8988T (cell line): ENCODE measurements at places on chromosomes 1 and 21.

GRCh38 chr1:212684076-212684475 lies 15.6 kb downstream of the BATF3 start:
- DNase-seq = no peak

DNA sequence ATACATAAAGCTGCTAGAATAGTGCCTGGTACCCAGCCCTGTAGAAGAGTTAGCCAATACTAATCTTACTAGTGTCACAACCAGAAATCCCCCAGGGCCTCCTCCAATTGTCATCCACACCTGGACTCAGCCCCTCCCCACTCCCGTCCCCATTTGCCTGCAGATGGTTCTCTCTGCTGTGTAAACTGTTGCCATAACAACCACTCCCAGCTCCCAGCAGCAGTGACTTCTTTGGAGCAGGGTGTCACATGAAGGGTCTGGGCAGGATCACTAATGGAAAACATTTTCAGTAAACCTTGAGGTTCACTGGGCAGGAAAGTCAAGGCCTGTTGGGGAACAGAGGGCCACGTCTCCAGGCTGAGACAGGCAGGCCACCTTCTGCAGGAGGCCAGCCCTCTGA lies 126.0 kb upstream of the IPO9 start:
- DNase-seq = no peak

- no peak for DNase-seq
Measured at GRCh38 chr1:199007423-199007822, 368.6 kb downstream of the PTPRC start.

GRCh38 chr1:207850621-207851407 lies 60.1 kb downstream of the CD34 start:
- no peak for DNase-seq

GRCh38 chr1:89312572-89312971 lies 39.9 kb upstream of the GBP5 start:
- no peak for DNase-seq

DNA sequence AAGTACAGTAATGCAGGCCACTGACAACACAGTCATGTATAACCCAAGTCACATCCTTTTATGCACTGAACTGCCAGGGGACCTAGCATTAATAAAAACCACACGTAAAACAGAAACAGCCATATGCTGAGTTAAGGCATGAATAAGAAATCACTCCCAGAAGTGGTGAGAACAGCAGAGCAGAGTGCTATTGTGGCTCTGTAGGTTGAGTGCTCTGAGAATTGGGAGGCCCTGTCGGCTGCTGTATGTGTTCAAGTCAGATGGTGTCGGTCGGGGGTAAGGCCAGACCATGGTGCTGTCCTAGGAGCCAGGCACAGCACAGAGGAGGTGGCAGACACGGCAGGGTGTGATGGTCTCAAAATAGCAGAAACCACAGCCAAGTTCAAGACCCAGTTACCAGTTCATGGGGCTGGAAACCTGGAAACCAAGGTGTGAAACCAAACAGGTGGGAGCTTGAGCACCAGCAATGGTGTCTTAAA lies 126.6 kb upstream of the COA6 start:
- DNase-seq = no peak

DNA sequence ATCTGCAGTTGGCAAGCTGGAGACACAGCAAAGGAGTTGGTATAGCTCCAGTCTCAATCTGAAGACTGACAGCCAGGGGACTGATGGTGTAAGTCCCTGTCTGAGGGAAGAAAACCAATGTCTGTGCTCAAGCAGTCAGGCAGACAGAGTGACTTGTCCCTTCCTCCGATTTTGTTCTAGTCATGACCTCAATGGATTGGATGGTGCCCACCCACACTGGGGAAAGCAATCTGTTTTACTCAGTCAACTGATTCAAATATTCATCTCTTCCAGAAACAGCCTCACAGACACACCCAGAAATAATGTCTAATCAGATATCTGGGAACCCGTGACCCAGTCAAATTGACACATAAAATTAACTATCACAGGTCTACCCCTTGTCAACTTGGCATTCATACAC lies 11.9 kb upstream of the MRPL39 start:
- no peak for DNase-seq

GRCh38 chr21:35682904-35683549 lies 377.3 kb downstream of the SETD4 start:
- DNase-seq = no peak

- no peak for DNase-seq
Measured at GRCh38 chr1:163230827-163231226, 28.1 kb upstream of the RGS5 start.

GRCh38 chr1:202680586-202681352 lies 29.5 kb downstream of the SYT2 start:
- DNase-seq = no peak

GRCh38 chr1:184489908-184490307 lies 103.1 kb downstream of the C1orf21 start:
- DNase-seq = no peak

DNA sequence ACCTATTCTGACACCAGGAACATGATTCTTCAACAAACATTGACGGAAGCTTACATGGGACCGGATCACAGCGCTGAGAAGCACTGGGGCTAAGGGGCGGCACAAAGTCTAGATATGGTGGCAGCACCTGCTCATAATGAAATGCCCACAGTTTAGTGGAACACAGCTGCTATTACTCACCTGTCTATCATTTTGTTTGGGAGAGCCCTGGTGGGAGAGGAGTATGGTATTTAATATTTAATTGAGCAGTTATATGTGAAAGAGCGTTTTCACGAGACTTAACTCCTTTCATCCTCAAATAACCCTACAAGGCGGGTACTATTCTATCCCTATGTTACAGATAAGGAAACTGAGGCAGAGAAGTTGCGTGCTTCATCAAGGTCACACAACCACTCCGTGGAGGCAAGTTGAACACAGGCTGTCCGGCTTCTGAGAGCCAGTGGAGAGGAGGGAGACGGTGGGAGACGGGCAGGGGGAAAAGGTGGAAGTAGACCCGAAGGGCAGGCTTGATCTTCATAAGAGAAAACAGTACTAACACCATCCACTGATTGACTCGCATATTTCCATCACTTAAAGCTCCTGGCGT lies 790 bp upstream of the TSNAX start:
- DNase-seq = no peak

DNA sequence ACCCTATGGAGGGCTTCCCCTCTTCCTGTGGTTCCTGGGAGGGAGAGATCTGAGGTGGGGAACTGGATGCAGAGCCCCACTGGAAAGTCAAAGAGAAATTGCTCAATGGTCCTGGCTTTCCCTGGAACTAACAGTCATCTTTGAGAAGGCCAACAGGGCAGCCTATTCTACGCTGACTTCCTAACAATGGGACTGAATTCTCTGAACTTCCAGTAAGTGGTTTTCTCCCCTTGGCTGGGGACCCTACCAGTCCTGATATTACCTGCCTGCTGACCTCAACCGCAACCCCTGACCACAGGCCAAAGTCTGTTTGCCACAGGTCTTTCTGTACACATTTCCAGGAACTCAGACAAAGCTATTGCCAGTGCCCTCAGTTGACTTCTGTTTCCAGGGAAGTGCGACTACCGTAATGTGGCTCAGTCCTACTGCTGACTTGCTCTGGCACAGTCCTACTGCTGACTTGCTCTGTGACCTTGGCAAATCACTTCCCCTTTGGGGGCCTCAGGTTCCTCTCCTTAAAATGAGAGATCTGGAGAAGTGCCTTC lies 55.3 kb downstream of the C8B start:
- DNase-seq = no peak

GRCh38 chr21:42708107-42708506 lies 54.7 kb downstream of the PDE9A start:
- no peak for DNase-seq

DNA sequence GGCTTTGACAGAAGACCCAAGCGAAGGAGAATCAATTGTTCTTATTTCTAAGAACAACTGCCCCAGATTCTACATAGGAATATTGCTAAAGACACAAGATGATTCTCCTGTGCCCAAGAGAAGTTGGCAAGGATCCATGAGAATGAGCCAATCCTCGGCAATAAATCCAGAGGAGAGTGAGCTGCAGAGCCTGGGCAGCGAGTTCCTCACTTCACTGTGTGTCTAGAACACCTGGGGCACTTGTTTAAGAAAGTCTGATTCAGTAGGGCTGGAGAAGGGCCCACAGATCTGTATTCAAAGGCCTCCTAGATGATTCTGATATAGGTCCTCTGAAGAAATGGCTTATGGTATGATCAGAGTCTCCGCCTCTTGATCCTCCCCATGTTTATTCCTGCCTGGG lies 31.8 kb downstream of the GADD45A start:
- DNase-seq = no peak

- DNase-seq = peak; percentile 11
Measured at GRCh38 chr21:36330904-36331303, 10.9 kb downstream of the MORC3 start.

DNA sequence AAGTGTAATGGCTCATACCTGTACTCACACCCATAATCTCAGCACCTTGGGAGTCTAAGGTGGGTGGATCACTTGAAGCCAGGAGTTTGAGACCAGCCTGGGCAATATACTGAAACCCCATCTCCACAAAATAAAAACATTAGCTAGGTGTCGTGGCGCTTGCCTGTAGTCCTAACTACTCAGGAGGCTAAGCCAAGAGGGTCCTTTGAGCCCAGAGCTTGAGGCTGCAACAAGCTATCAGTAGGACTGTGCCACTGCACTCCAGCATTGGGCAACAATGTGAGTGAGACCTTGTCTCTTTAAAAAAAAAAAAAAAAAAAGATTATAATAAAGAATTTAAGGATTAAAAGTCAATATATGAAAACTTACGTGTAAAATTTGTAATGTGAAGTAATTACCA lies 11.7 kb downstream of the BPNT1 start:
- no peak for DNase-seq

GRCh38 chr1:22380024-22380785 lies 71.4 kb upstream of the ZBTB40 start:
- DNase-seq = no peak

DNA sequence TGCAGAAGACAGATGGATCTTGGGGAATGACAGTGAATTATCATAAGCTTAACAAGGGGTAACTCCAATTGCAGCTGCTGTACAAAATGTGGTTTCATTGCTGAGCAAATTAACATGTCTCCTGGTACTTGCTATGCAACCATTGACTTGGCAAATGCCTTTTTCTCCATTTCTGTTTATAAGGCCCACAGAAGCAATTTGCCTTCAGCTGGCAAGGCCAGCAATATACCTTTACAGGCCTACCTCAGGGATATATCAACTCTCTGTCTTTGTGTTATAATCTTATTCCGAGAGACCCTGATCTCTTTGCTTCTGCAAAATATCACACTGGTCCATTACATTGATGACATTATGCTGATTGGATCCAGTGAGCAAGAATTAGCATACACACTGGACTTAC lies 52.7 kb upstream of the KIAA0040 start:
- no peak for DNase-seq

GRCh38 chr1:29855561-29856160 lies 619.3 kb downstream of the PTPRU start:
- DNase-seq = no peak
